ENCODE measurements at places on chromosomes 3 and 15. TPM values are rescaled to one million over a fixed set of nuclear protein-coding genes. Genes with fewer than 3 reads are reported as not detected.

GRCh38 chr15:90735923-90736322 lies 18.8 kb downstream of the BLM start:
- no peak for DNase-seq

DNA sequence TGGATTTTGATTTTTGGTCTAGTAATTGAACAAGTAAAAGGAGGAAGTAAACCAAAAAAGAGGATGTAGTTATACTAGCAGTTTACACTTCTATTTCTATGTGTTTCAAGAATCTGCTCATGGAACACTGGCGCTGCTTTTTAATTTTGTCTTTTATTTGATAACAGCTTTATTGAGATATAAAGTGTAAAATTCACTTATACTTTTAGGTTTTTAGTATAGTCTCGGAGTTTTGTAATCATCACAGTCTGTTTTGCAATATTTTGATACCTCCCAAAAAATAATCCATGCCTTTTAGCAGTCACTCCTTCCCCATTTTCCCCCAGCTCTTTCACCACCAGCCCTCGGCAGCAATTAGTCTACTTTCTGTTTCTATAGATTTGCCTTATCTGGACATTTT lies 18.0 kb downstream of the UBE2E2 start:
- DNase-seq: no peak

Gene SLC9C1
- total RNA-seq: not detected

DNA sequence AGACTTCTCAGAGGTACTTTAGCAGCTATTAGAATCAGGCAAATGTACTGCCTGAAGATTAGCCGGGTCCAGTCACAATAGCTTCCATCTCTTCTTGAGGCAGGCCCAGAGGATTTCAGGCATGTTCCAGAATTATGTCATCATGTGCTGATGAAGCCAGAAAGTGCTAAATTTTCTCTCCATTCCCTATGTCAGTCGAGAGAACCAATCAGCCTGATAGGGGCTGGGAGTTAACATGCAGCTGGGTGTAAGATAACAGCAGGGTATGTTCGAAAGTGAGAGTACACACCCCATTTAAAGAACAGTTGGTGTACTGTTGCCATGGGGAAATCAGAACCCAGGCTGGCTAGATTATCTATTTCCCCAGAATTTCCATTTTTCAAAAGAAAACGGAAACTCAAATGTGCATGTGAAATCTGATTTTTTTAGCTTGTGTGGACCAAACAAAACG lies 48.7 kb downstream of the MYH15 start:
- no peak for DNase-seq

- no peak for DNase-seq
Observed at GRCh38 chr3:48345946-48346572, 12.6 kb upstream of the SPINK8 start.

GRCh38 chr3:21847005-21847404 lies 96.0 kb upstream of the ZNF385D start:
- peak; percentile 10 for DNase-seq

DNA sequence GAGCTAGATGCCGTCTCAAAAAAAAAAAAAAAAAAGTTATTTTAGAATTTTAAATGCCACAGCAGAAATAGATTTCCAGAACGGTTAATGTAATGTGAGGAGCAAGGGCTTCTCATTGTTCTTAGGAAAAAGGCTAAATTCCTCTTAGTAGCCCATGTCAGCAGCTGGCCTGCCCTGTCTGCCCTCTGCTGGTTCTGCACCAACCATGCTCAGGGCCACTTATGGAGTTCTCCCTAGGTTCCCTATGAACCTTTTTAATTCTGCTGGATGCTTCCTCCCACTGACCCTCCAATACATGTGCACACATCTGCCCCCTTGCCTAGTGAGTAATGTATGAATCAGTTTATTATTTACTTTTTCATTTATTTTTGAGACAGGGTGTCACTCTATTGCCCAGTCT lies 32.2 kb upstream of the DPPA4 start:
- peak; percentile 33 for DNase-seq

DNA sequence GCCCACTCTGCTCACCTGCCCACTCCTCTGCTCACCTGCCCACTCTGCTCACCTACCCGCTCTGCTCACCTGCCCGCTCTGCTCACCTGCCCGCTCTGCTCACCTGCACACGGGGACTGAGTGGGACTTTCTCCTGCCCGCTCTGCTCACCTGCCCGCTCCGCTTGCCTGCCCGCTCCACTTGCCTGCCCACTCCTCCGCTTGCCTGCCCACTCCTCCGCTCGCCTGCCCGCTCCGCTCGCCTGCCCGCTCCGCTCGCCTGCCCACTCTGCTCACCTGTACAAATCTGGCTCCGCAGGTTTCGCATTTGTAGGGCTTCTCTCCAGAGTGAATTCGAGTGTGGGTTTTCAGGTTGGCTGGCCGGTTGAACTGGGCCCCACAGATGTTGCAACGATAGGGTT lies 20.0 kb downstream of the BCL6 start:
- DNase-seq: no peak

DNA sequence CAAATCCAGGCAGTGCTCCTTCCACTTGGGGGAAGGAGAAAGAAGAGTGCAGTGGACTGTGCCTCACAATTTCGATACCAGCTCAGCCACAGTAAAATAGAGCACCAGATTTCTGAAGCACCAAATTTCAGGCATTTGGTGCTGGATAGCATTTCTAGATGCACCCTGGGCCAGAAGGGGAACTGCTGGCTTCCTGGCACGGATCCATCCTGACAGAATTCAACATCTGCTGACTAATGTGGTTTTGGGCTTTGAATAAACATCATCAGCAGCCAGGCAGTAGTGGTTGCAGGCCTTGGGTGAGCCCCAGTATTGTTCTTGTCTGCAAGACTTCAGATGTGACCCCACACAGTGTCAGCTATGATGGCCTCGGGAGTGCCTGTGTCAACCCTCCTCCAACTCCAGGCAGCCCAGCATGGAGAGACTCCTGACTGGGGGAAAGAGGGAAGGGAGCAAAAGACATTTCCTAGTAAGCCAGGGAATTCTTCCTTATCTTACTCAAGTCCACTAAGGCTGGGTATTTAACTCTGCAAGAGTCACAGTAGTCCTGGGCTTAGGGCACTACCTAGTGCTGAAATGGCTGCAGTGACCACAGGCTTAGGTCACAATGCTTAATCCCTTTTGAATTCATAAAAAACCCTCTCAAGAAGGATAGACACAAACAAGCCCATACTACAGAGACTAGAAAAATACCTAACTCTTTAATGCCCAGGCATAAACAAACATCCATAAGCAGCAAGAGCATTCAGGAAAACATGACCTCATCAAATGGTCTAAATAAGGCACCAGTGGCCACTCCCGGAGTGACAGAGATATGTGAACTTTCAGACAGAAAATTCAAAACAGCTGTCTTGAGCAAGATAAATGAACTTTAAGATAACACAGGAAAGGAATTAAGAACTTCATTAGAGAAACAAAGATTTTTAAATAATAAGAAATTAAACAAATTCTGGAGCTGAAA lies 74.7 kb downstream of the SPATA16 start:
- DNase-seq: peak; percentile 84

Gene KCNAB1
- total RNA-seq: 0.06 TPM

Gene SIDT1
- total RNA-seq: not detected

DNA sequence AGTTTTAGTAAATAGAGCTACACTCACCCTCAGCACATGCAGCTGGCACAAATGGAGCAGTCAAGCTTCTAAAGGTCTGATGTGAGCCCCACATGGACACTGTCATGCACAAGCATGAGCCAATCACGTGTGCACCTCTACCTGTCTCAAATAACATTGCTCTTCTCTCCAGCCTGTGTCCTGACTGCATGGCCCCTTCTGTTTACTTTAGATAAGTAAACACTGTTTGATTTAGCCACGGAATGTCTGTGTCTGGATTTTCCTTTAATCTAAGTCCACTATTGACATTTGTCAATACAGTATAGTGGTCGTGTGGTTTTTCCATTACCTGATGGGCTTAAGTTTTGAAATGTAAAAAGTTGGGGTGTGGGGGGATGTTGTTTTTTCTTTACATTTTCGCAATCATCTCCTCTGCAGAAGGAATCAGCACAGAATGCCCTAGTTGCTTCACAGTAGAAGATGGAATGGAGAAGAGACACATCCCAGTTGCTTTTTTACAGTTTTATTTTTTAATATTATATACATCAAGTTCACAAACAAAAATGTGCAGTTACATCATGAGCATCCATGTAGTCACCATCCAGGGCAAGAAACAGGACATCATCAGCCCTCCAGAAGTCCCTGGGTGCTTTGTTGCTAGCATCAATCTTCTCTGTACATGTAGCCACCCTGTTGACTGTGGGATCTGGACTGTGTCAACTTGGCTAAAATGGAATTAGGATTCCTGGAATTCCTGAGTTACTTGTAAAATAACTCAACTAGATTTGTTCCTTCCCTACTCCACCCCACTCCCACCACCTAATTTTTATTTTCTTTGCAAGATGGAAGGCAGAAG lies 146.1 kb downstream of the UACA start:
- DNase-seq: peak; percentile 37

DNA sequence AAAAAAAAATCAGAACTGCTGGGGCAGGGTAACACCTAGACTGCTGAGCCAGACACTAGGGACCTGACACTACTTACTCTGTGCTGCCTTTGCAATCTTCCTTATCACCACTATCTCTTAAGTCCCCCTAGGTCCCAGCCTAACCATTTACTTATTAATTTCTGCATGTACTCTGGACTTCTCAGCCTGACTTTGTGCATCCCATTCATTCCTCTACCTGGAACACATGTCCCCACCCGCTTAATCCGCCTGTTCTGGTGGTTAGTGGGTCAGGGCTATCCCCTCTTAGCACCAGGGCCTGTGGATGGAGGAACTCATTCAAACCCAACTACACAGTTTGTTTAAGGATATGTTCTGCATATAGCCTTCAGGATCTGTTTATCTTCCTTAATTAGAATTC lies 5.0 kb upstream of the CACNA1D start:
- DNase-seq: no peak

- DNase-seq: no peak
Observed at GRCh38 chr3:46186471-46187340, 21.4 kb downstream of the CCR1 start.

- DNase-seq: peak; percentile 21
Observed at GRCh38 chr3:128369881-128370642, 96.6 kb downstream of the DNAJB8 start.

Gene SRGAP3
- 15.7 TPM for total RNA-seq

- no peak for DNase-seq
Observed at GRCh38 chr3:180698760-180699270, 19.5 kb upstream of the CCDC39 start.

GRCh38 chr3:63030666-63031065 lies 155.4 kb upstream of the CADPS start:
- peak; percentile 25 for DNase-seq

- no peak for DNase-seq
Observed at GRCh38 chr3:127732303-127732702, 59.6 kb downstream of the ABTB1 start.

Gene PCYT1A
- 66.5 TPM for total RNA-seq

Gene THRB
- total RNA-seq: 0.57 TPM

GRCh38 chr15:25719101-25719985 lies 143.8 kb downstream of the ATP10A start:
- no peak for DNase-seq

GRCh38 chr15:28987337-28987736 lies 101.6 kb downstream of the APBA2 start:
- DNase-seq: no peak

- DNase-seq: no peak
Observed at GRCh38 chr3:197024881-197025735, 4.5 kb downstream of the MELTF start.

- DNase-seq: no peak
Observed at GRCh38 chr3:115937054-115937453, 313.7 kb downstream of the GAP43 start.

Gene PP2D1
- total RNA-seq: not detected

DNA sequence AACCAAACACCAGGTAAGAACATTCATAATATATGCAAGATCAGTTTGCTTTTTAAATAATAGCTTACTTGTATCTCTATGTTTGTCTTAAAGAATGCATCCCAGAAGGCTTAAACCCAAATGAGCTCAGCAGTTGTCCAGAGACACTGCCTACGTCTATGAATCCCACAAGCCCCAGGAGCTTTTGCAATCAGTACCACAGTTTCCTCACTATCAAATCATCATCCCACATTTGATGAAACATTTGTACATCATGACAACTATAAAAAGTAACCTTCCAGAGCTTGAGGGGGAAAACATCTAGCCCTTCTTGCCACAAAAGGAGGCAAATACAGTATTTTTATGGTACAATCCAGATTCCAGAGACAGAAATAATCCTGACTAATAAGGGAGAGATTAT lies 63.7 kb downstream of the ATP8B4 start:
- DNase-seq: peak; percentile 97

Gene EPHB3
- total RNA-seq: 132 TPM

Gene CSTA
- not detected for total RNA-seq

GRCh38 chr15:96309143-96309660 lies 21.3 kb upstream of the NR2F2 start:
- no peak for DNase-seq

DNA sequence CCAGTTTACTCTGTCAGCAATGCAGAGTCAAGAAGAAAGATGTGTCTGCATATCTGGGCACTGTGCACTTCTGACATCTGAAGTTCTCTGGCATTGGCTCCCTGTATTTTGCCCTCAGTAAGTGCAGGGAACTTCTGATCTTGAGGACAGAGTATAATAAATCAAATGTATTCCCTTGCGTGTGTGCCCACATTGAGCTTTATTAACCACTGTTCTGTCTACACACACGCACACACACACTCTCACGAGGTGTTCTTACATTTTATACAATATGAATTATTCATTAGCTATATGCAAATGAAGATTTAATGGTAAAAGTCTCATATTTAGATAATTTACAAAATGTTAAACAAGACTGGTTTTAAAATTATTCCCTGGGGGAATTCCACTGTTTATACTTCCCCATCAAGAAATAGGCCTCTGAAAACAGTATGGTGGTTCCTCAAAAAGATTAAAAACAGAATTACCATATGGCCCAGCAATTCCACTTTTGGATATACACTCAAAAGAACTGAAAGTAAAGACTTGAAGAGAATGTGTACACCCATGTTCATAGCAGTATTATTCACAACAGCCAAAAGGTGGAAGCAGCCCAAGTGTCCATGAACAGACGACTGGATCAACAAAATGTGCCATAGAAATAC lies 24.6 kb upstream of the ANPEP start:
- no peak for DNase-seq

DNA sequence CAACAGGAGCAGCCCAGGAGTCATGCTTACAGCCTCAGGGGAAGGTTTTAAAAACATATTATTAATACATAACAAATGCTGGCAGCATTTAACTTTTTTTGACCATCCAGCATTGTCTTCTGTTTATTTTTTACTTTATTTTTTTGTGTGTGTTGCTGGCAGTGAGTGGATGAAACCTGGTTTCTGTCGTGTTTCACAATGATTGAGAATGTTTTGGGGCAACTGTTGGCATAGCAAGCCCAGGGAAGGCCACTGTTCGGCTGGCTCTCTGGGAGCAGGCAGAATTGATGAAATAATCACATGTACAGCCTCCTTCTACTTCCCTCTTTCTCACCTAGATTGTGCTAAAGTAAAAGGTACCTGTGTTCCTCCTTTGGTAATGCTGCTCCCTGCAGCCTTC lies 190.2 kb downstream of the NR1D2 start:
- DNase-seq: peak; percentile 19
